Right ventricle myocardium superior (tissue), 1 donor: ENCODE measurements at places on chromosomes 5 and 9. TPM values are rescaled to one million over a fixed set of nuclear protein-coding genes. Genes with fewer than 3 reads are reported as not detected.

- no peak for DNase-seq
These were observed 42.5 kb upstream of the EXOC3 start for GRCh38 chr5:400282-401145.

- no peak for DNase-seq
These were observed 830.4 kb downstream of the MAT2B start for GRCh38 chr5:164335837-164336236.

- DNase-seq: no peak
These were observed 109.8 kb upstream of the ZNF462 start for GRCh38 chr9:106753155-106753671.

GRCh38 chr9:128685636-128686489 is 3.2 kb upstream of the SET start:
- peak; percentile 37 for DNase-seq

DNA sequence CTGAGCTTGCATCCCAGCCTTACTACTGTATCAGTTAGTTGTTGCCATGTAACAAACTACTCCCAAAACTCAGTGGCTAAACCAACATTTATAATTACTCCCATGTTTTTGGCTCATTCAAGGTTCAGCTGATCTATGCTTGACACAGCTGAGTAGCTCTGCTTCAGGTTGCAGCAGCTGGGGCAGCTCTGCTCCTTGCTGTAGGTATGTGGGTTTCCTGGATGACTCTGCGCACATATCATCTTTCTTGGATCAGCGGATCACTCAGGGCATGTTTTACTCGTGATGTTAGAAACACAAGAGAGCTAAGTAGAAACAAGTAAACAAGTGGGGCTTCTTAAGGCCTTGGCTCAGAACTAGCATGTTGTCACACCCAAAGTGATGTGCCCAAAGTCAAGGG is 15.1 kb downstream of the TEK start:
- DNase-seq: no peak

DNA sequence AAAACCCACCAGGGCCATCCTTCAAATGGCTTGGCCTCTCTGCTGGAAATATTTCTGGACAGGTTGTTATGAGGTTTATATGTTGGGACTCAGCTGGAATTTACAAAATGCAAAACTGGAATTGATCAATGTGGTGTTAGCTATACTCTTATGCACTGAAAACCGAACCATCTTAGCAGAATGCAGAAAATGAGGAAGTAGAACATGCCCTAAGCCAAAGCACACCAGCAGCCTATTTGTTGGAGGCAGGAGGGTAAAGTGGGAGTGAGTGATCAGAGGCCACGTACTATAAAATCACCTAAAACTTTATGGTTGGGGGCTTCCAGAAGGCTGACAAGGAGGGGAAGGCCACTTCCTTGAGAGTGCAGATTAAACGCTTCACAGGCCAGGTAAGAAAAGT is 63.6 kb upstream of the C5orf63 start:
- DNase-seq: no peak

GRCh38 chr9:18037981-18038380 is 436.0 kb upstream of the ADAMTSL1 start:
- no peak for DNase-seq

GRCh38 chr5:143752165-143752850 is 59.7 kb upstream of the HMHB1 start:
- no peak for DNase-seq

- DNase-seq: no peak
These were observed 169.9 kb downstream of the ZSWIM6 start for GRCh38 chr5:61501971-61502370.

DNA sequence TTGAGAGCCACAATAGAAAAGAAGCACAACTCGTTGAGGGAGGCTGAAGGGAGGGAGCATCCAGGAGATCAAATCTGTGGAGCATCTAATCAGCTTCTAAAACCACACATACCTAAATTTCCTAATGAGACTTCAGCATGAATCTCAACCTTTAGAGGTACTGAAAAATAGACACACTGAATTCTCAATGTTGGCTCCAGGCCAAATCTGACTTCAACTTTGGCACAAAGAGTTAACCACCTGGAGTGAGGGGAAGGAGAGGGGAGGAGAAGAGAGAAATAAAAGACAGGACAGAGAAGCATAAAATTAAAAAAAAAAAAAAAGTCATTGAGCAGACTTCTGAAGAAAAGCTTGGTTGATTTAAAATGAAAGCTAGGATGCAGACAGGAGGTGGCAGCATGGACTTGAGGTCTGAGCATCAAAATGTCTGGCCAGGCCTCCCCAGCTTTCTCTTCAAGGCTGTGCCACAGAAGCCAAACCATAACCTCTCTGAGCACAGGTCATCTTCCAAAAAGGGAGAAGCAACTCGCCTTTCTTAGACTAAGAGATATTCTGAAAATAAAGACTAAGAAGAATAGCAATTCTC is 205.6 kb downstream of the DENND1A start:
- DNase-seq: no peak

DNA sequence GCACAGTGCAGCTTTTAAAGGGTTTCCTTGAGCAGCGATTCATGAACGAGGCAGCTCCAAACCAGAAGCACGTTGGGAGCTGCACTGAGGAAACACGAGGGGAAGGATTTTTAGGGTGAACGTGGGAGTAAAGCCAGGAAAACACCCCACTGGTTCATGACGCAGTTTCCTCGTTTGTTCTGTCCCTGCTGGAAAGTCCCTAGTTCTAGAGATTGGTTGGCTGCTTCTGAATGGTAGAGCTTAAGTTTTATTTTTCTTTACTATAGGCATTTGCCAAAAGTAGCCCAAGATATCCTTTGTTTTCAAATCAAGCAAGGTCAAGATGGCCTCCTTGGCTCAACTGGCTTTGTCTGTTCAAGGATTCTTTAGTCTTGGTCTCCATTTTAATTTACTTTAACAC is 116.5 kb upstream of the CACNA1B start:
- no peak for DNase-seq

The PRSS3 gene
- not detected for total RNA-seq

The CMBL gene
- 50.0 TPM for total RNA-seq

The DNAJC21 gene
- 50.3 TPM for total RNA-seq

The CTSL gene
- total RNA-seq: 142 TPM
